ENCODE measurements at places on chromosomes 3 and 15.

GRCh38 chr15:38260077-38260476, 7.4 kb downstream of the SPRED1 start:
- DNase-seq, result no peak

DNA sequence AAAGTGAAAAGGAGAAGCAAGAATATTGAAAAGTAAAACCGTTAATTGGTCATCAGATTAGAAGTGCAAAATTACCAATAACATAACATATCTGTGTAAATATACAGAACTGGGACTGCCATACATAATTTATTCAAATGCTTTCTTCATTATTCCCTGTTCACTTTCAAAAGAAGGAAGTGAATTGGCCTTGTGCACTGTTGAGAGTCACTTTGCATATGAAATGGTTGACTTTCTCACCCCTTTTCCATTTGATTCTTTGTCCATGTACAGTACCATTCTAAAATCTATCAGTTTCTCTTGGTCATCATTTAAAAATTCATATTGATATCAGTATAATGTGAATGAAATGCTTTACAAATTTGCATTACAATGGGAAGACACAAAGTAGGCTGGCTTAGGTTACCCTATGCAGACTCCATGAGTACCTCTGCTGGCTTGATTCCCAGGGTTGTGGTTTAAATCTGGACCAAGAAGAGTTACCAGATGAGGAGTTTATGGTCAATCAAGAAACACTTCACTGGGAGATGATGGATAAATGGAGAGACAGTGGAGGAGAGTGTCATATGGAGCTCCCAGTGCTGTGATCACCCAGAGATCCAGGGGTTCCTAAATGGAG, 210.9 kb upstream of the TOPAZ1 start:
- no peak for DNase-seq

DNA sequence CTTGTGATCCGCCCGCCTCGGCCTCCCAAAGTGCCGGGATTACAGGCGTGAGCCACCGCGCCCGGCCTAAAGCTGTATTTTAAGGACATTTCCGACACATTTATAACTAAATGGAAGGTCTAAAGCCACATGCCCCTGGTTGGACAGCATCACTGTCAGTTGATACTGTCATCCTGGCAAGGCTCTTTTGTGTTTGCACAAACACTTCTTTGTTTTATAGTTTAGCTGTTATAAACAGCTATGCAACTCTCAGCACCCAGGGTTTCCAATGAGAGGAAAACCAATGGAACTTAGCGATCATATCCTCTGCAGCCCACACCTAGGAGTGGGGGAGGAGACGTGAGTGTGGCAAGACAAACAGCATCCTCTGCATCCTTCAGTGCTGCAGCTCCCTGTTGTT, 19.7 kb downstream of the NIPA1 start:
- DNase-seq, result no peak

GRCh38 chr15:94644433-94644832, 413.1 kb downstream of the MCTP2 start:
- no peak for DNase-seq

DNA sequence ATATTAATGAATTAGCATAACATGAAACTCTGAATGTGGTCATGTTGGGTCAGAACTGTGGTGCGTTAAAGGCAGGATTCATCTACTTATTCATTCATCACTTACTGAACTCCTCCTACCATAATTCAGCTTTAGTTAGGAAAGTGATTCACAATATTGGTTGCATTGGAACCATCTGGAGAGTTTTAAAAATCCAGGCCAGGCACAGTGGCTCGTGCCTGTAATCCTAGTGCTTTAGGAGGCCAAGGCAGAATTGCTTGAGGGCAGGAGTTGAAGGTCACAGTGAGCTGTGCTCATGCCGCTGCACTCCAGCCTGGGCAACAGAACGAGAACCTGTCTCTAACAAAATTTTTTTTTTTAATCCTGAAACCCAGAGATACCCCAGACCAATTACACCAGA, 44.2 kb upstream of the ATG7 start:
- no peak for DNase-seq

GRCh38 chr3:191329654-191330529, at the start of gene UTS2B:
Gene UTS2B (minus strand): TSS chr3:191330526. CDS start chr3:191282189, 48,337 bp downstream.
- no peak for DNase-seq

- no peak for DNase-seq
These were observed 856 bp downstream of the TMEM40 start for GRCh38 chr3:12758025-12758781.

- DNase-seq, result no peak
These were observed 4.9 kb upstream of the MAGEF1 start for GRCh38 chr3:184716622-184717398.

DNA sequence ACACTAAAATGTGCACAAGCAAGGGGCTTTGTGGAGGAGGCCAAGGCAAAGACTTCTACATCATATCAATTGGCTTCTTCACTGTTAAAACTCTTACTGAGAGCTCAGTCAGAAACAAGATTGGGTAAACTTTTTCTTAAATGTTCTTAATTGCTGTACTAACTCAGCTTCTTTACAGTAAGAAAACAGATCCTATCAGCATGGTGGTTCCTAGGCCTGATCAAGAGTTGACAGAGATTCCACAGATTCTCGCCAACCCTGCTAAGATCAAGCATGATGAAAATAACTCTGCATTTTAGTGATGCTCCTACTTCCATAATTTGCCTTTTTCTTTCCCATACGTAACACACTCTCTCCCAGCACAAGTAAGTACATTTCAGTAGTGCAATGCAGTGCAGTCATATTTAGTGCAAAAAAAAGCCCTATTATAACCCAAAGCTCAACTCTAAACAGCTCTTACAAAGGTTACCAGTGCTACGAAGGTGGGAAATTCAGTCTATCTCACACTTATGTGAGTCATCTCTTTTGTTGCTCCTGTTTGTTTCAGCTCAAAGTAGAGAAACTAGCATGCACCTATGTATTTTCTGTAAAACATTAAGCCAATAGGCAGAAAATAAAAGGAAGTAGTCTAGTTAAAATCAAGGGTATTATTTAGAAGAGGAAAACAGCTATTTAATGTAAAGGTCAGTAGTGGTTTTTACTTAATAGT, 29.9 kb downstream of the TIGIT start:
- no peak for DNase-seq

GRCh38 chr3:18085429-18085828, 339.7 kb downstream of the SATB1 start:
- DNase-seq, result no peak

GRCh38 chr3:60698117-60698516, 553.1 kb downstream of the FHIT start:
- no peak for DNase-seq

GRCh38 chr3:25719321-25719720, 54.6 kb upstream of the TOP2B start:
- DNase-seq, result no peak

DNA sequence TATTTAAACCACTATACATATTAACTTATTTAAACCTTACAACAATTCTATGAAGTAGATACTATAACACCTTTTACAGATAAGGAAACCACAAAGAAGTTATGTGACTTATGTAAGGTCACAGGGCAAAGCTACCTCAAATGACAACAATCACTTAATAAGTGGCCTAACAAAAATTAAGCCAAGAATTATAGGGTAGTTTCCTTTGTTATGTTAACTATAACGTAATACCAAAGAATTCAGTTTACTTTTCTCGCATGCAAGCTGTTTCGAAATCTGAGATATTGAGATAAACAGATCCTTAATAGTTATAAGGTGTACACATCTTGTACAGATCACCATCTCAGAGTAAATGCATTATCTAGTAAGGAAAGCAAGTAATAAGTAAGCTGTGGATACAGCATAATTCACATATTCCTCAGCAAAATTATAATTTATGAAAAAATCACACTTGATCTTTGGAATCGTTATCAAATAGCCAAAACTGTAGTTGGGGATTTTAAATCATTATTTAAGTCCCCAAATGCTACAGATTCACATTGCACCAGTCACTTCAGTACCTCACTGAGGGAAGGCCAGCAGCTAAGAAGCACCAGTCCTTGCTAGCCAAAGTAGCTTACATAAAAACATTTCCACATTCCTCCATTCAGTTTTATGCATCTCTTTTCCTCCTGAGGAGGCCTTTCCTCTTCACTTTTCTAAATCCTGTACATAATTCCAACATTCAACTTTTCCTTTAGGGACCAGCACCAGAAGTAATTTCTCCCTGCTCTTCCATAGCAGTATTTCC, 226.8 kb downstream of the TBC1D5 start:
- no peak for DNase-seq

DNA sequence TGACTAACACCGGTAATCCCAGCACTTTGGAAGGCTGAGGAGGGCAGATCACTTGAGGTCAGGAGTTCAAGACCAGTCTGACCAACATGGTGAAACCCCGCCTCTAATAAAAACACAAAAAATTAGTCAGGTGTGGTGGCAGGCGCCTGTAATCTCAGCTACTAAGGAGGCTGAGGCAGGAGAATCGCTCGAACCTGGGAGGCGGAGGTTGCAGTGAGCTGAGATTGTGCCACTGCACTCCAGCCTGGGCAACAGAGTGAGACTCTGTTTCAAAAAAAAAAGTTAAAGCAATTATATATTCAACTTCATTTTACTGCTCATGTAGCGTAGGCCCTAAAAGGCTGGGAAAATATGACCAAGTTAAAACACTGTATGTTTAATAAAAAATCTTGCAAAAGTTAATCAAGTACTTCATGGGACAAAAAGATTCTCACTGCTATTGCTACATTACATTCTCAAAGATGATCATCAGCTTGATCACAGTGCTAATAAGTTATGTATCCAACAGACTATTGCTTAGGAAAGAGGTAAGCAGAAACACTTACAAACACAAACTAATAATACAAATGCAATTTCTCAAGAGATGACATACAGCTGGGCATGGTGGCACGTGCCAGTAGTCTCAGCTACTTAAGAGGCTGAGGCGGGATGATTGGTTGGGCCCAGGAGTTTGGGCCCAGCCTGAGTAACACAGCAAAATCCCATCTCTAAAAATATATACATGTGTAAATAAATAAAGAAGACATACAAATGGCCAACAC, 2.7 kb downstream of the COPS2 start:
- DNase-seq, result no peak

DNA sequence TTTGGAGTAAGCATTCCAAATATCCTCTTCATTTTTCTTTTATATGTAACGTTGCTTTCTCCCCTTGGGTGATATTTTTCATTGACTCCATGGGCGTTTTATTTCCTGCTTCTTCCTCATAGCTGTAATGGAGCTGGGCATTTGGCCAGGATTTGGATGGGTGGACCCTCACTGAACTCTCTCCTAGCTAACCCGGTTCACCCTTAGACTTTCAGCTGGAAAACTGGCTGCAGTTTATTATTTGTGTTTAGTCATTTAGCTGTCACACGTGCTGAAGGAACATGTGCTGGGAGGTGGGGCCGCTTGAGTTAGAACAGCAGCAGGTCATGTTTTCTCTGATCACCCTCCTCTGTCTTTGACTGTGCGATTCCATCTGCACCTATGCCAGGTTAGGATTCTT, 407.6 kb downstream of the ZIC1 start:
- DNase-seq, result no peak

DNA sequence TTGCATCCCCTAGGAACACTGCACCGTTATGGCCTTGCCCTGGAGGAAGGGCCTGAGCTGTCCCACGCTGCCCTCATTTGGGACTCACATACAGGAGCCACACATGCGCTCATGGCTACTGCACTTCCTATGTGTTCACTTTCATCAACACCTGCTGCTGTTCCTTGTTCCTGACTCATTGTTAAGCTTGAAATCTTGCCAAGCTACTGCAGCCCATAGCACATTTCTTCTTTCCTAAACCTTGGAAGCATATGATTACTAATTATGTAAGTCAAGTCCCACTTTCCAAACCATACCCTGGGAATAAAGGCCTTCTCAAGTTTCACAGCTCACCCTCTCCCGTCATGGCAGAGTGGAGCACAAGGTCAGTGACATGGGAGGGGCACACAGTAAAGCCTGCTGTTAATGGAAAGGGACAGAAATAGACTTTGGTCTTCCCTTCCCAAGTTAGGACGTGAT, 307.9 kb downstream of the CLSTN2 start:
- DNase-seq, result no peak

- DNase-seq, result no peak
These were observed 1.9 kb downstream of the KLF13 start for GRCh38 chr15:31328428-31328968.

GRCh38 chr3:182617500-182617899, 175.8 kb upstream of the ATP11B start:
- no peak for DNase-seq

DNA sequence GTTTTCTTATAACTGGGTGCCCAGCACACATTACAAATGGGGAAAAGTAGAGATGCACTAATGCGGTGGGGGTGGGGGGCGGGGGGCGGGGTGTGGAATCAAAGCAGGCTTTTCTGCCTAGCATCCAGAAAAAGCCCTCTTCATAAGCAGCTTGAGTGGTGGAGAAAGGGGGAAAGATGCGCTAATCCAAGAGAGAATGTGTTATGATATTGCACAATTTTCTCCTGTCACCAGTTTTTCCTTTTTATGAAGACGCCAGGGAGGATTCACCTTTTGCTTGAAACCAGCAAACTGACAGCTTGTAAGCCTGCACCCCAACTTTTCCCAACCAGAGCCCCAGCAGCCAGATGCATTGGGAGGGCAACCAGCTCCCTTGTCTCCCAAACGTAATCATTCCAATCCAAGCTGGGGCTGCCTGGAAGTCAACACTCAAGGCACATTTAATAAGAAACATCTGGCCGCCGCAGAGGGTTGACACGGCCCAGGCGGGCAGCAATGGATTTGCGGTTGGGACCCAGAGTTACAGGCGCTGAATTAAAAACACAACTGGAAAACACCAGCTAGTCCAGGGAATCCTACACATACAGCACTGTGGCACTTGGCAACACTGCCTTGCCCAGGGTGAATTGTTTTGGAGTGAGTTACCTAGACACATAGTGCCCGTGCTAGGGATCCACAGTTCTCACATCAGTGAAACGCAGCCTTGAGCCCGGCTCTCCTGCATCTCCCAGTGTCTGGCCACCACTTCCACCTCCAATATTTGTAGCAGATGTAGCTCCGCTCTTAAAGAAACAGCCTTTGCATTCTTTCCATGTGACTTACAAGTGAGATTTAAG, 218.5 kb upstream of the PRICKLE2 start:
- no peak for DNase-seq

DNA sequence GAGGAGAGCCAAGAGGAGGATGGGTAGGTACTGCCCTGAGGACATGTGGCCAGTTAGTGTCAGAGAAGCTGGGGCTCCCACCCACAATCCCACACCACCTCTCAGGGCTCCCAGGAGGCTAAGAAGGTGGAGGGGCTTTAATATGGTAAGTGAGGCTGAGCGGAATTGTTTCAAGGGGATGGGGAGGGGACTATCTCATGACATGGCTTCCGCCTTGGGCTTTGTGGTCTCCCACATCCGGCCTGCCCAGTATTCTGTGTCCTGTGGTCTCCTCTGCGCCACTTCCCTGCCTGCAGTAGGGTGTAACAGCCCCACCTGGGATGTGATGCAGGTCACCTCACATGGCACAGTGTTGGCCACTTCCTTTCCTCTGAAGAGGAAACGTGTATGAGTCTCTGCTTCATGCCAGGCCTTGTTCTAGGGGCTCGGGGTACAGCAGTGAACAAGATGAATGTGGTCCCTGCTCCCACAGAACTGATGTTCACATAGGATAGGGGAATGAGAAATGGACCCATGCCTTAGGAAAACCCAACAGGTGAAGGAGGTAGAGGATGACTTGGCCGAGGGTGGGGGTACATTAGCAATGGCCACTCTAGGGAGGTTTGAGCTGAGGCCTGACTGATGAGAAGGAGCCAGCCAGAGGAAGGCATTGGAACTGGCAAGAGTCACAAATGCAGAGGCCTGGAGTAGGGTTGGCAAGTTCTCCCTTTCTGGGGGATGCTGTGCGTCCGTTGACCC, 3.2 kb downstream of the NEIL1 start:
- no peak for DNase-seq

GRCh38 chr3:8635631-8636030, 9.0 kb downstream of the SSUH2 start:
- DNase-seq, result no peak

- no peak for DNase-seq
These were observed 1.1 kb upstream of the CEMIP start for GRCh38 chr15:80777826-80778620.
